Thyroid gland (tissue), 4 donors: ENCODE measurements at places on chromosomes 2 and 18. TPM values are rescaled to one million over a fixed set of nuclear protein-coding genes. Genes with fewer than 3 reads are reported as not detected.

DNA sequence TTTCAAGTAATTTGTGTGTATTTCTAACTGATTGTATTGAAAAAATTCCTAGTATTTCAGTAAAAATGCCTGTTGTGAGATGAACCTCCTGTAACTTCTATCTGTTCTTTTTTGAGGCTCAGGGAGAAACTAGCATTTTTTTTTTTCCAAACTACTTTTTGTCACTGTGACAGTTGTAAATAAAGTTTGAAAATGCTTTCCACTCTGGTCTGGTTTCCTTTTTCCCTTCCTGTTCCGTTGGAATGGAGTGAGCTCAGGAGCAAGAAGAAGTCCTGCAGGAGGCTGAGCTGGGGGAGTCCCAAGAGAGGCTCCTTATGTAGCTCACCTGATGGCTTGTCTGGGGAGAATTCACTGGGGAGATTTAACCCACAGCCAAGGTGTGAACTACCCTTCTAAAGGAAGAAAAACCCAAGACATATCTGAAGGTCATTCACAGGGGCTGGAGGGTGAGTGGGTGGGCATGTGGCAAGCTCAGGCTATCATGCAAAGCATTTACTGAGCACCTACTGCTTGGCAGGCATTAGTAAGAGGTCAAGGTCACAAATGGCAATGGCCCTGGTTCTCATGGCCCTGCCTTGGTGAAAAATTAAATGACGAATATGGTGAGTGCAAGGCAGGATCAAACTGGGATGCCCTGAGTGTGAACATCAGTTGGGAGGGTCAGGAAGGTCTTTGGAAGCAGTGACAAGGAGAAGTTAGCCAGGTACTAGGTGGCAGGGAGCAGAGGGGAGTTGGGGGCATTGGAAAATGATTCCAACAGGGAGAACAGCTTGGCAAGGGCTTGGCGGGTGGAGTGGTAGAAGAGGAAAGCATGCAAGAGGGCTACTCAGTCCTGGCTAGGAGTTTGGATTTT lies 28.7 kb downstream of the LBH start:
- H3K36me3 ChIP-seq = peaks cover 30% of the 10 kb centered on the region
- peaks cover 16% of the 10 kb centered on the region for H3K4me1 ChIP-seq
- H3K27ac ChIP-seq = no peak overlapping the region

DNA sequence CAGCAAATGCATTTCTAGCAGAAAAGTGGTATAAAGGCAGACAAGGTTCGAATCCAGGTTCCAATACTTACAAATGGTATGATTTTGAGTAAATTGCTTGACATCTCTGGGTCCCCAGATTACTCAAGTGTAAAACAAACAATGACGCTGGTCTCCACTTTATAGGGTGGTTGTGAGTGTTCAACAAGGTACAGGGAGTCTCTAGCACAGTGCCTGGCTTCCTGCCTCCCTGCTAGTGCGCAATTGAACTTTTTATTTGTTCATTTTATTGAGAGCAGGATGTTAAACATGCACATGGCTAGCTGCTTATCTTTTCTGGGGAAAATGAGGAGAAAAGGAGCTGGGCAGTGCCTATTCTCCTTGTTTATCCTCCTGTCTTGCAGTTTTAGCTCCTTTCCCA lies 74.9 kb upstream of the MYL1 start:
- H3K27ac ChIP-seq = no peak overlapping the region
- H3K27me3 ChIP-seq = no peaks in the 10 kb centered on the region
- no peaks in the 10 kb centered on the region for H3K36me3 ChIP-seq
- DNase-seq = no peak

RAB12 gene
- 60.9 TPM for total RNA-seq

BOLL gene
- not detected for total RNA-seq

GALNT3 gene
- total RNA-seq = 48.8 TPM

C1QL2 gene
- total RNA-seq = not detected
